ENCODE measurements at places on chromosomes 3 and 15.

GRCh38 chr3:98329392-98330124 lies 24.1 kb upstream of the OR5K4 start:
- H3K36me3 ChIP-seq = no peaks in the 10 kb centered on the region
- peaks cover 4% of the 10 kb centered on the region for H3K4me1 ChIP-seq
- H3K27ac ChIP-seq = no peak overlapping the region
- no peak for DNase-seq

- H3K36me3 ChIP-seq = no peaks in the 10 kb centered on the region
- peaks cover 8% of the 10 kb centered on the region for H3K27me3 ChIP-seq
- H3K4me1 ChIP-seq = peaks cover 4% of the 10 kb centered on the region
- no peak overlapping the region for H3K27ac ChIP-seq
- DNase-seq = no peak
- H3K4me3 ChIP-seq = no peak overlapping the region
Measured at GRCh38 chr15:49718234-49718633, 97.4 kb downstream of the DTWD1 start.

- peak overlapping the region; percentile 96 for H3K27ac ChIP-seq
- H3K27me3 ChIP-seq = no peaks in the 10 kb centered on the region
- no peaks in the 10 kb centered on the region for H3K36me3 ChIP-seq
- peaks cover 86% of the 10 kb centered on the region for H3K4me1 ChIP-seq
- H3K4me3 ChIP-seq = peak overlapping the region; percentile 59
Measured at GRCh38 chr15:74396146-74396438, 28.6 kb upstream of the CYP11A1 start.

- H3K36me3 ChIP-seq = peaks cover 2% of the 10 kb centered on the region
- H3K4me3 ChIP-seq = no peak overlapping the region
- H3K27ac ChIP-seq = no peak overlapping the region
- peaks cover 8% of the 10 kb centered on the region for H3K4me1 ChIP-seq
Measured at GRCh38 chr15:31453558-31454318, 127.1 kb downstream of the KLF13 start.
